T-cell (primary cell): ENCODE measurements at places on chromosomes 12 and 14. TPM values are rescaled to one million over a fixed set of nuclear protein-coding genes. Genes with fewer than 3 reads are reported as not detected.
A peak's percentile ranks its signal among the peaks of the same experiment; 100 is the strongest.

The CAPZA3 gene
- total RNA-seq: not detected

DNA sequence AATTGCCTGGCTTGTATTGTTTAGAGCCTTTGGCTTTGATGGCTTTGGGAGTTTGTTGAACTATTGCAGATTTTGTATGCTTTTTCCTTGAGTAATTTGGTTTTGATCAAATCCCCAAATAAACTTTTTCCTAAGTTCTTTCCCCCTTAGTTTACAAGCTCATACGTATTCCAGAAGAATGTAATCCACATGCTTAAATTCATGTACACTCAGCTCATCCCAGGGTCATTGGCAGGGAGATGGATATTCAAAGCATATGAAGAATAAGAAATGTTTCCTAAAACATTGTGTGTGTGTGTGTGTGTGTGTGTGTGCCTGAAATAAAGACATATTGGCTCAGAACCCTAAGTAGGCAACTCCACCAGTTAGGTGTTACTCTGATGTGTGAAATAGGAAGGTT, 89.4 kb downstream of the TMEM30B start:
- no peak overlapping the region for H3K27ac ChIP-seq
- DNase-seq: no peak
- no peaks in the 10 kb centered on the region for H3K4me1 ChIP-seq
- H3K36me3 ChIP-seq: no peaks in the 10 kb centered on the region
- peaks cover 25% of the 10 kb centered on the region for H3K27me3 ChIP-seq

DNA sequence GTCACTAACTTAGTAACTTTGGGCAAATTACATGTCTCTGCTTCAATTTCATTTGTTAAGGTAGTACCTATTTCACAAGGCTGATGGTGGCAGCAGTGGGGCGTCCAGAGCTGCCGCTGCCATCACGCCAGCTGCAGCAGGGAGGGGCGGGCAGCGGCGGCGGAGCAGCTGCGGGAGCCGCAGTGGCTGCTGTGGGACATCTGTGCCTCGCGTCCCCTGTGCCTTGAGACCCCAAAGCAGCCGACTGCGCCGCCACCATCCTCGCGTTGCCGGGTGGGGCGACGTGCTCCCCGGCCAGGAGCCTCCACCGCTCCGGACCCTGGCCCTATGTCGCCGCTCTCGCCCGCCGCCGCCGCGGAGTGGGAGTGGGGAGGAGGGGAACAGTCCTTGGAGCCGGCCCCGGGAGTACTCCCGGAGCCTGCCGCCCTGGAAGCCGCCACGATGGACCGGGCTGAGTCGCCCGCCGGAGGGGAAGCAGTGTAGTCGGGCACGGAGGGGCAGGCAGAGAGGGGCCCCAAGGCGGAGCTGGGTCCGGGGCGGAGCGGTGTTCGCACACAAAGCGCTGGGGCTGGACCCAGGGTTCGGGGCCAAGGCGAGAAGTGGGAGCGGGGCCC, 51.4 kb downstream of the A2M start:
- H3K4me1 ChIP-seq: peaks cover 17% of the 10 kb centered on the region
- peak overlapping the region; percentile 75 for H3K4me3 ChIP-seq
- H3K27ac ChIP-seq: no peak overlapping the region
- H3K36me3 ChIP-seq: peaks cover 5% of the 10 kb centered on the region
- DNase-seq: peak; percentile 43

GRCh38 chr14:66998013-66998412, 191.2 kb upstream of the GARIN2 start:
- no peak overlapping the region for H3K4me3 ChIP-seq
- no peak for DNase-seq
- no peaks in the 10 kb centered on the region for H3K4me1 ChIP-seq
- H3K27me3 ChIP-seq: no peaks in the 10 kb centered on the region
- H3K36me3 ChIP-seq: no peaks in the 10 kb centered on the region
- H3K27ac ChIP-seq: no peak overlapping the region

DNA sequence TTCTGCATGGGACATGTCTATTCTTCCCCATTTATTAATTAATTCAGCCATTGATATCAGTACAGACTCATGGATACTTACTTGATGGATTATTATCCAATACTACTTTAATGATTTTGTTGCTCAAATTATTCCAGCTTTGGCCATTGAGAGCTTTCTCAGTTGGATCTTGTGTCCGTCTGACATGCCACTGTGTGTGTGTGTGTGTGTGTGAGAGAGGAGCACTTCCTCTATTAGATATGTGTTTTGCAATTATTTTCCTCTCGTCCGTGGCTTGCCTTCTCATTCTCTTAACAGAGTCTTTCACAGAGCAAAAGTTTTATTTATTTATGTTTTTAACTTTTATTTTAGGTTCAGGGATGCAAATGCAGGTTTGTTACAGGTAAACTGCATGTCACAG, 194.2 kb downstream of the ADGRD1 start:
- no peaks in the 10 kb centered on the region for H3K4me1 ChIP-seq
- H3K27me3 ChIP-seq: no peaks in the 10 kb centered on the region
- no peak for DNase-seq
- H3K4me3 ChIP-seq: no peak overlapping the region
- H3K27ac ChIP-seq: no peak overlapping the region

The NAA25 gene
- total RNA-seq: 29.6 TPM
